ENCODE measurements at places on chromosomes 11 and 22. TPM values are rescaled to one million over a fixed set of nuclear protein-coding genes. Genes with fewer than 3 reads are reported as not detected.

LMNTD2 gene
- total RNA-seq: 0.26 TPM

MS4A4E gene
- total RNA-seq: not detected

CD81 gene
- 289 TPM for total RNA-seq

TRPM5 gene
- not detected for total RNA-seq

CCDC87 gene
- 0.33 TPM for total RNA-seq

EIF1AD gene
- 23.4 TPM for total RNA-seq

CLCF1 gene
- 2.3 TPM for total RNA-seq

MTNR1B gene
- total RNA-seq: not detected

LGALS1 gene
- 11,230 TPM for total RNA-seq

DSCAML1 gene
- total RNA-seq: 0.26 TPM

IMMP1L gene
- total RNA-seq: 5.4 TPM

KDM4D gene
- total RNA-seq: 0.50 TPM

OR51M1 gene
- not detected for total RNA-seq

MPZL2 gene
- total RNA-seq: not detected

CCDC83 gene
- under 0.01 TPM for total RNA-seq

LAYN gene
- 117 TPM for total RNA-seq

TRPC6 gene
- 1.5 TPM for total RNA-seq
